ENCODE measurements at places on chromosomes 6 and 20.
A peak's percentile ranks its signal among the peaks of the same experiment; 100 is the strongest.

GRCh38 chr6:144736763-144737162 lies 451.6 kb downstream of the UTRN start:
- no peak for DNase-seq

- DNase-seq = peak; percentile 36
Measured at GRCh38 chr20:44217342-44218092, 6.9 kb upstream of the OSER1 start.

DNA sequence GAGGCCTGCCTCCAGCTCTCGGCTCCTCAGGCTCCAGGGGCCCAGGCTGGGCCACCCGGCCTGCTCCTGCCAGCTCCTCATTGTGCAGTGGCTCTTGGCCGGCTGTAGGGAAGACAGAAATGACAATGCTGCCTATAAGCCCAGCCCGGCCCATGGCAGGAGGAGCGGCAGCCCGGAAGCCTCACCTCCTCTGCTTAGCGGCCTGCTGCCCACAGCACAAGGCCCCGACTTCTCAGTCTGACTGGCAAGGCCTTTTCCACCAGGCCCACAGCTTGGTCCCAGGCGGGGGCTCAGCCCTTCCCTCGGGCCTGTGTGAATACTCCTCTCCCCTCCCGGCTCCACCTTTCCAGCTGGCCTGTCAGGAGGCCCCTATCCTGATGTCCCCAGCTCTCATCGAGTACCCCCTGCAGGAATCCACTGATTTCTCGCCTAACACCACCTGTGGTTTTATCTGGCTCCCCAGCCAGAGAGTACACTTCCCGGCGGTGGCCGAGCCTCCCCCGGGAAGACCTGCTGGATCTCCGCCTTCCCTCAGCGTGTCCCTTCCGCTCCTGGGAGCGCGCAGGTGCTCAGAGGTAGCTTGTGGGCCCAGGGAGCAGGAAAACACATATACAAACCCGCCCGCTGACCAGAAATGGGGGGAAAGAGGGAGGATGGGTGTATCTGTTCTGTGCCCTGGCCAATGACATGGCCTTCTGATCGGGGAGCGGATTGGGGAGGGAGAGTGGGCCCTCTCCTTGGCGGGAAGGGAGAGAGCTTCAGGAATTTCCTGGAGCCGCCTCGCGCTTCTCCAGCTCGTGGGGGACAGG lies 963 bp downstream of the DDRGK1 start:
- DNase-seq = no peak

- no peak for DNase-seq
Measured at GRCh38 chr6:106460481-106460880, 100.0 kb downstream of the CRYBG1 start.

GRCh38 chr20:20331156-20331555 lies 36.7 kb upstream of the INSM1 start:
- no peak for DNase-seq

DNA sequence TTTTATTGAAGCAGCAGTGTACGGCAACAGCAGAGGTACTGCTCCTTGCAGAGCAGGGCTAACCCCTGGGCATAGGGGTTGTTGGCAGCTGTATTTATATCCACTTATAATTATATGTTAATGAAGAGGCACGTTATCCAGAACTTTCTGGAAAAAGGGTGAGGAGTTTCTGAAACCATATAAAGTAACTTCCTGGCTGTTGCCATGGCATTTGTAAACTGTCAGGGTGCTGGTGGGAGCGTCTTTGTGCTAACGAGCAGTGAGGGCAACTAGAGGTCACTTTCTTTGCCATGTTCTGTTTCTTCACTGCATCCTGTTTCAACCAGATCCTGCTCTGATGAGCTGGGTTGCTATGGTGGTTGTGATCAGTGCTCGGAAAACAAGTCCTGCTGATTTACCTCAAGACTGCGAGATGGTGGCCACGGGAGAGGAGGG lies 11.1 kb upstream of the ARFGEF2 start:
- no peak for DNase-seq

- DNase-seq = no peak
Measured at GRCh38 chr6:17930321-17930993, 57.0 kb downstream of the KIF13A start.

- no peak for DNase-seq
Measured at GRCh38 chr20:16514140-16514539, 59.1 kb downstream of the KIF16B start.

DNA sequence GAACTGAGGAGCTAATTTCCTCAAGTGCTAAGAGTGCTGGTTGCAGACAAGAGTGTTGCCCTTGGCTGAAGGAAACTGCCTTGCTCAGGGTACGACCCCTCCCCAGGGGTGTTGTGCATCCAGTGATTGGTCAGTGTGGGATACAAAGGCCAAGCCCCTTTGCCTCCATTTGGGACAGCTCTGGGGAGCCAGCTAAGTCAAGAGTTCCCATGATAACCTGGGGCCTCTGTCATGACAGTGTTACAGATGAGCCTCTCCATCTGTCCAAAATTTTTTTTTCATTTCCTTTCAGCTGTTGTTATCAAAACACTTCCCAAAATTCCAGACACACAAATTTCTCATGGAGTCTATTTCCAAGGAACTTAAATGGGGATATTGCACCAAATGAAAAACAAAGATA lies 93.3 kb downstream of the HS3ST5 start:
- no peak for DNase-seq

DNA sequence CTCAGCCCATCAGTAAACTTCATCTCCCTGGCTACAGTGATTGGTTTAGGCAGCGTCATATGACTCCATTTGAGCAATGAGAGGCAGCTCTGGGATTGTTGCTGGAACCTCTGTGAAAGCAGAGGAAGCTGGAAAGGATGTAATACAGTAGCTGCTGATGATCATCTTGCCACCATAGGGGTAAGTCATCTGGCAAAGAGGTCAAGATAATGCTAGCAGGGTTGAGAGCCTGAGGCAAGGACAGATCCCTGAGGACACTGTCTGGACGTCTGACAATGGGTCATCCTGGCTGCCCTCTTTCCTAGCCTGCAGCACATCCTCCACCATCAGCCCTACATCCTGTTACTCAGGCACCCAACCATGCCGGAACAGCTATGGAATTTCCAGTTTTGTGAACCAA lies 25.5 kb upstream of the FKBP1A start:
- DNase-seq = no peak

- DNase-seq = no peak
Measured at GRCh38 chr20:31751126-31751525, 12.0 kb downstream of the TPX2 start.

DNA sequence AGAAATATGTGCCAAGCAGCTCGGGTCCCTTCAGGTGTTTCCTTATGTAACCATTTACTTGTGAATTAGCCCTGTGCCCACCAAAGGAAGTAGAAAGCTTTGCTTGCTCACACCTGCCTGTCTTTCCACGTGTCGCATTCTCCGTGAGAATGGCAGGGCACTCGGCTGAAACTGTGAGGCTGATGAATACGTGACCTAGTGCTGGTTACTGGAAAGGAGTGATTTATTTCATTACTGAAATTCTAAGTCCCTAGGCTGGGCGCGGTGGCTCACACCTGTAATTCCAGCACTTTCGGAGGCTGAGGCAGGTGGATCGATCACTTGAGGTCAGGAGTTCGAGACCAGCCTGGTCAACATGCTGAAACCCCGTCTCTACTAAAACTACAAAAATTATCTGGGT lies 45.9 kb upstream of the TULP1 start:
- no peak for DNase-seq

- no peak for DNase-seq
Measured at GRCh38 chr6:134035823-134036296, 16.6 kb downstream of the SLC2A12 start.

DNA sequence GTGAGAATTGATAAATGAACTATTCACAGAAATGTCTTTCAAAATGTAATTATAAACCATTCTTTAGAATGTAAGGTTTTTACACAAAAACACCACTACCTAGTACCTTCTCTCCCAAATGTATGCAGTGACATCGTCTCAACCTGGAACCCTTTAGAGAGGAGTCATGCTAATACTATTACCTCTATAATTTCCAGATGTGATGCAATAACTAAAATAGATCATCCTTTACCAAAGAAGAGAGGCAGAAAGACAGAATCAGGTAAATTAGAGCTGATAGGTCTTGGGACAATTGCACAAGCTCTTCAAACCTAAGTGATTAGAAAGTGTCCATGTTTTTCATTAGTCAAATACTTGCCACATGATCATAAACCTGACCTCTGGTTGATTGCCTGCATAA lies 96.7 kb downstream of the HDGFL1 start:
- no peak for DNase-seq

- DNase-seq = no peak
Measured at GRCh38 chr6:18072841-18073240, 49.6 kb downstream of the NHLRC1 start.

GRCh38 chr20:55375920-55376319 lies 629.4 kb downstream of the CBLN4 start:
- DNase-seq = no peak

DNA sequence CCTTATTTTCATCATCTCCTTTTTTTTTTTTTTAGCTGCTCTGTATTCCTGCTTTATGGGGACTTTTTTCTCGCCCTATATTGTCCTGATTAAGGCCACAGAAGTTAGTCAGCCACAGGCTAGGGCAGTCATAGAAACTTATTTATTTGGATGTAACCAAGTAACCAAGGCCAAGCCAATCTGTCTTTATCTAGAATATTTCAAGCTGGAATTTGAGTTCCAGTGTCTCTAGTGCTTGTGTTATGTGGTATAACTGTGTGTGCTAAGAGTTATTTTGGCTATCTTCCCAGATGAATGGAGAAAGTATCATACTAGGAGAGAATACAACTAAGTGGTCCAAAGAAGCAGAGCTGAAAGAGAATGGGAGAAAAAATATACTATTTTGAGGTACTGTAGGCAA lies 751.5 kb downstream of the CBLN4 start:
- no peak for DNase-seq

- no peak for DNase-seq
Measured at GRCh38 chr6:136415351-136416007, 125.8 kb upstream of the BCLAF1 start.

- DNase-seq = no peak
Measured at GRCh38 chr6:155542036-155542435, 86.4 kb upstream of the NOX3 start.

DNA sequence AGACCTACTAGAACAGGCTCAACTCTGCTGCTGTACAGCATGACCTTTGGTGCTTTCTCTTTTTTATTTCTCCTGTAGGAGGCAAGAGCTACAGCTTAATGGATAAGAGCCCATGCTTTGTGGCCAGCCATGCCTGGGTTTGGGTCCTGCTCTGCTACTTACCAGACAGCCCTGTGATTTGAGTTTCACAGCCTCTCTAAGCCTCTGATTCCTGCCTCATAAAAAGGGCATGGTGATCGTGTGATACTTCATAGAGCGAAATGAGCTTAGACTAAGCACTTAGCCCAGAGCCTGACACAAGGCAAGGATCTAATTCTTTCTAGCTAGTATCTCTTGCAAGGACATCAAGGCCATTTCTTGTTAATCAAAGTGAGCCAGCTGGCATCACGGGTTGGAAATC lies 19.3 kb upstream of the PDE7B start:
- no peak for DNase-seq

- no peak for DNase-seq
Measured at GRCh38 chr20:45873409-45874103, 7.5 kb upstream of the ZSWIM1 start.

DNA sequence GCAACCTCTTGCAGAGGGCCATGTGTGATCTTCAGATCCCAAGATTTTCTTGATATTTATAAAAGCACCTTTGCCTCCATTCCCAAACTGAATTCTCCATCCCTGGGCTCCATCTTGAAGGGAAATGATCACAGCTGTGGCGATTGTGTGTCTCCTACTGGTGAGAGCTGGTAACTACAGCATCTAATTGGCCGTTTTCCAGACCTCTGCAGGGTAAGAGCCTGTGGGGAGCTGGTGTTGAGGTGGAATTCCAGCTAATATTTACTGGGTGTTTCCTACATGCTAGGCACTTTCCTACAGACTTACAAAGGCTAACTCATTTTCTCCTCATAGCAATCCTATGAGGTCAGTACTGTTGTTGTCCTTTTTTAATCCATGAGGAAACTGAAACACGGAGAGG lies 59.2 kb upstream of the FNDC1 start:
- DNase-seq = no peak

- DNase-seq = no peak
Measured at GRCh38 chr6:128337619-128338018, 182.8 kb downstream of the PTPRK start.

GRCh38 chr6:44327760-44328159 lies 14.6 kb upstream of the AARS2 start:
- no peak for DNase-seq

DNA sequence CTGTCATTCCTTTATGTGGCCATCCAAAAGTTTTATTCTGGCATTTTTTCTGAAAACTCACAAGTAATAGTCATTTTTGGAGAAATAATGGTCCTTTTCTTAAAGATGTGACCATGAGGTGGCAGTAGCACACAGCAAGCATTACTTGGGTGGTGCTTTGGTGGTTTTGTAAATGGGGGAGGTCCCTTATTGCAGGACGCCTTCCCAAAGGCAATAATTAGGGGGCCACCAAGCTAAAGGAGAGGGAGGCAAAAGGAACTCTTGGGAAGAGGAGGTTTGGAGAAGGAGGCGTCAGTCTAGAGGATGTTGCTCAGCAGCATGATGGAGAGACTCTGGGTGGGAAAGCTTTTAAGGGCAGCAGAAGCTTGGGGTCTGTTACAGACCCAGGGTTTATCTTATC lies 422.6 kb upstream of the MMS22L start:
- DNase-seq = no peak

DNA sequence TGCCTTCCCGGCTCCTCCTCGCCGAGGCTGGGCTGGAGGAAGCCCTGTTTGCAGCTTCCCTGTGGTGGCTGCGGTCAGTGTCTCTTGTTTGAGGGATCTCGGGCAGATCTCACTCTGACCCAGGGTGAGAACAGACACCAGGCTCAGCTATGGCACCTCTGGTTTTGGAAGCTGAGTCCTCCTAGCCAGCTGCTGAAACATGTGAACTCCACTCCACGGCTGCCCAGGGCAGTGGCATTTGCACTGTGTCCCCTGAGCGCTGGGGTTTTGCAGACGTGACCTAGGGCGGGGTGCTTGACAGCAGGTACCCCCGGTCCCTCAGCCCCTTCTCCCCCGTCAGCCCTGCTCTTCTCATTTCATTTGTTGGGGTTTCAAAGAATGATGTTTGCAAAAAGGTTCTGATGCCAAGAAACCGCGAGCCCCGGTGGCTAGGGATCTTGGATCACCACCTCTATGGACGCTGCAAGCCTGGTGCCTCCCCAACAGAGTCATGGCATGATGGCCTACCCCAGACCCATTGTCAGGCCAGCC lies 55.0 kb upstream of the DACT2 start:
- DNase-seq = no peak

Data from stimulated activated CD8-positive, alpha-beta memory T cell treated with anti-CD3 and anti-CD28 coated beads, Interleukin-4, amount 100 ng/mL, for 1 hour (primary cell).